ENCODE measurements at places on chromosomes 16 and 17.

DNA sequence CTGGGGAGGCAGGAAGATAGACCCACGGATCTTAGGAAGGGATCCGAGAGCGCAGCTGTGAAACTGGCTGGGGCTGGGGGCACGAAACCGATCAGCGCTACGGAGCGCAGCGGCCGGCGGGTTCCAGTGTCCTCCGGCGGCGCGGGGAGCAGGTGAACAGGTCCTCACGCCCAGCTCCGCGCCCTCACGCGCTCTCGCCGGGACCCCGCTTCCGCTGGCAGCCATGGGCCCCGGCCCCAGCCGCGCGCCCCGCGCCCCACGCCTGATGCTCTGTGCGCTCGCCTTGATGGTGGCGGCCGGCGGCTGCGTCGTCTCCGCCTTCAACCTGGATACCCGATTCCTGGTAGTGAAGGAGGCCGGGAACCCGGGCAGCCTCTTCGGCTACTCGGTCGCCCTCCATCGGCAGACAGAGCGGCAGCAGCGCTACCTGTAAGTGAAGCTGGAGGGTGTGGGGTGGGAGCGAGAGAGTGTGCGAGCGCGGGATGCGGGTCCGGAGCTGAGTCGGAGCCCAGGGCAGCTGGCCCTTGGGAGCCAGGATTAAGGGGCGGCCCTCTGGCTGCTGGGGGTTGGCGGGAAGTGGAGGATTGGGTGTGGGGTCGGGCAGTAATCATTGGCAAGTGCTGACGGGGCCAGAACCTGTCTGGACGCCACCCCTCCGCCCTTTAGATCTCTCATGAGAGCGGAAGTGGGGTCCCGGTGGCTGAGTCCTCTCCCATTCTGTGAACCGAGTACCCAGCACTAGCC lies 479 bp downstream of the ITGA3 start:
- DNase-seq = no peak

DNA sequence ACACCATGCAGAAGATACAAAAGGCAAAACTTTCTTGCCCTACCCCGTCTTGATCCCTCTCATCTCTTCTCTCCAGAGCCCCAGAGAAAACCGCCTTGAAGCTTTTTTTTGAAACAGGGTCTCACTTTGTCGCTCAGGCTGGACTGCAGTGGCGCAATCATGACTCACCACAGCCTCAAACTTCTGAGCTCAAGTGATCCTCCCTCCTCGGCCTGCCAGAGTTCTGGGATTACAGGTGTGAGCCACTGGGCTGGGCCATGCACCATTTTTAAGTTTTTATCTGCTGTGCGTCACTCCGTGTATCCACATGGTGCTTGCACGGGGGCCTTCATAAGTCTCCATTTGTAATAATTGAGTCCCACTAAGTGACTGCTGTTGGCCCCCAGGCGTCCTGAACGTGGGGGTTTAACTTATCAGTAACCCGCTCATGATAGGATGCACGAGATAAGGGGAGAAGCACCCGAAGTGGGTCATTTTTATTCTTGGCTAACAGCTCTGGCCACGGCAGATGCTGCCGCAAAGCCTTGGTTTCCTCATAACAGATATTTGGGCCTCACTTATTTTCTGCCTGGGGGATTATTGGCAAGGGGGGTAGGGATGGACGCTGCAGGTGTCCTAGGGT lies 8.6 kb downstream of the DNAH17 start:
- DNase-seq = no peak

GRCh38 chr16:50320310-50320709 lies 48.5 kb downstream of the BRD7 start:
- DNase-seq = no peak

- no peak for DNase-seq
Observed at GRCh38 chr16:50992350-50993032, 158.6 kb downstream of the SALL1 start.
